ENCODE measurements at places on chromosomes 1 and 21.

DNA sequence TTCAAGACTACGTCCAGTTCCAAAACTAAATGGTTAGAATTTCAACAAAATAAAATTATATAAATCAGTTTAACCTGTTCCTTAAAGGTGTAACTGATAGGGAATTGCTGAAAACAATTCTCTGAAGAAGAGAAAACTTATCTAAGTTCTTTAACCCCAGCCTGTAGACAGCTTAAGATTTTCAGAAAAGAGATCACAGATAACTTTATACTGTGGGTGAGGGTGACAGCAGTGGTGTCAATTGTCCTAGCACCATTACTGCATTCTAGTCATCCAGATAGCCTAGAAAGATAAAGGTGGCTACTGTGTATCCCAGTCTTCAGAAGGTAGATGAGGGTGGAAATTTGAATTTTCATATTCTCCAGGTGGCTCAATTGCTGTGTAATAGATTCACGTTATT, 19.7 kb upstream of the DEGS1 start:
- no peak for DNase-seq

- no peak for DNase-seq
Measured at GRCh38 chr1:56363007-56363770, 216.2 kb downstream of the PLPP3 start.

DNA sequence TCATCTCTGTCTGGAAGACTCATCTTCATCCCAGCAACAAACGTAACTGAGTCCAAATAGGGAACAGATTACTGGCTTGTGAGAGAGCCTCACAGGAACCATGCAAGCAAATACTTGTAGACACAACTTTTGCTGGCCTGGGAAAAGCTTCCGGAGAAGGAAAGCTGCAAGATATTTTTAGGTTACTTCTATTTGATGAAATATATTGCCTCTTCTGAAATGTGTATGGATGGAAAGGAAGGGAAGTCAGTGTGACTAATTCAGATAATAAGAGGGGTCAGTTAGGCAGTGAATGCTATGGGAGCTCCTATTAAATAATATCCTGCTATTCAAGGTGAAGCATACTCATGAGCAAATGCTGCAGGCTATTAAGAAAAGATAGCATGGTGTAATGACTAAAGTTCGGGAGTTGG, 20.4 kb upstream of the FGGY start:
- DNase-seq: no peak

DNA sequence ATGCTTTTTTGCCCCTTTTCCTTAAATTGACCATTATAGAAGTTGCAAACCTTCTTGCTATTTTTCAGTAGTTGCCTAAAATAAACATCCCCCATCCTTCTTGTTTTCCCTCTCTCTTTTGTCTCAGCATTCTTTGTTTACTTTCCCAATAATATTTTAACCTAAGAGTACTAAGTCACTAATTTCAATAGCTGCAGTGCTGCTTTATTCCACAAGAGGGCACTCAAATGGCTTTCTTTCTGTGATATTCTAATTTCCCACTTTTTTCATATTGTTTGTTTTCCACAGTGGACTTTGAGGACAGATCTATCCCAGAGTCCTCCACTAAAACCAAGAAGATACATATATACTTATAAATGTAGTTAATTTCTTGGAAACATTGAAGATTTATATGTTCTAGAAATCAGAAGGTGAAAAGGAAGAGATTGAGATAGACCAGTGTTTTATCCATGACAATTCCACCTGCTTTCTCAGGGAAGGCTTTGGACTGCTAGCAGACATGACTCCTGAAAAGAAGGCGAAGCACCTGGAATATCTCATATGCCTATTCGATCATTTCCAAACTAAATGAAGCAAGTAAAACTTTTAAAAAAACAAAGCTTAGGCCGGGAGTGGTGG, 104.8 kb upstream of the GRIK1 start:
- DNase-seq: no peak

DNA sequence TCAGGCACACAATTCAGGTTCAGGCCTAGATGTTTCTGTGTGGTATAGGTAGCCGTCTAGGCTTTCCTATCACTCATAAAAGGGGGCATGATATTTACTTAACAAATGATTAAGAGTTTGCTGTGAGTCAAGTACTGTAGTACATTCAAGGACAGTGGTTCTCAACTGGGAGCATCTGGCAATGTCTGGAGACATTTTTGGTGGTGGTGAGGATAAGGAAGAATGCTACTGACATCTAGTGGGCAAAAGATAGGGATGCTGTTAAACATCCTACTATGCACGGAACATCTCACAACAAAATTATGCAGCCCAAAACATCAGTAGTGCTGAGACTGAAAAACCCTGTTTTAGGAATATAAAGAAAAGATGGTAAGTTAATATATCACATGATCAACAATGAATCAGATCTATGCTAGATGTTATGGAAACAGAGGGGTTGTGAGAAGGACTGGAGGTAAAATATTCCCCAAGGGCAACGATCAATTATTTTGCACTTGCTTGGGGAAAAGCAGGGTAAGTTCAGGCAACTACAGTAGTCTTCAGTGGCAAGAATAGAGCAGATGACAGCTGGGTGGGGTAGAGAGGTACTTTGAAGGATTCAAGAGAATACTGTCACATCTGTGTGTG, 4.9 kb downstream of the DNTTIP2 start:
- DNase-seq: no peak

- DNase-seq: no peak
Measured at GRCh38 chr1:75725861-75726361, 1.4 kb downstream of the ACADM start.

GRCh38 chr1:101235696-101236515, 913 bp upstream of the S1PR1 start:
- DNase-seq: no peak

DNA sequence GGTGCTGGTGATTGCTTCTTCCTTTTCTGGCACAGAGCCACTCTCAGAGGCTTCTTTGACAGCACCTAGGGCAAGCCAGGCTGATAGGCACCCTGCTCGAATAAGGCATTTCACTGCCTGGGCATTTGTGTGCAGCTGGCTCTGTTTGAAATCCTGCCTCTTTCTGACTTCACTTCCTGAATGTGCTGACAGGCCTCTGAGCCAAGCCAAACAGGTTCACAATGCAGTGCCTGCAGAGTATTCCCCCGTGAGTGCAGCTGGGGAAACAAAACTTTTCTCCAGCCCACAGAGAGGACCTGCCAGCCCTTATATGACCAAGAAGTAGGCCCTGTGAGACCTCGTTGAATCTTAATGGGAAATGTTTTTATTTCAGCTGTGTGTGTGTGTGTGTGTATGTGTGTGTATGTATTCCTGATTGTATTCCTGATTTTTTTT, 10.4 kb downstream of the JUN start:
- no peak for DNase-seq

DNA sequence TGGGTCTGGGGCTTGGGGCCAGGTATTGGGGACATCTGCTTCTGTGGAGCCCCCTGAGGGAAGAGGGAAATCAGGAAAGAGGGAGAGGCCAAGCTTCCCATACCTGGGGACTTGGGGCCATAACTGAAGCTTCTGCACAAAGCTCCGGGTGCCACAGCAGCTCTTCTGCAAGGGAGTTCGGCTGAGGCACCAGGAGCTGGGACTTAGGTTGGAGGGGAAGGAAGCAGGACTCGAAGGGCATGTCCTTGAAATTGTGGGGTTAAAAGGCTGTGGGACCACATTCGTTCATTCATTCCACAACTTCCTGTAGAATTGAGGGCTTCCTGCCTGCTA, 1.7 kb upstream of the EPS8L3 start:
- no peak for DNase-seq

- DNase-seq: no peak
Measured at GRCh38 chr1:172477741-172478140, 33.9 kb upstream of the PIGC start.

DNA sequence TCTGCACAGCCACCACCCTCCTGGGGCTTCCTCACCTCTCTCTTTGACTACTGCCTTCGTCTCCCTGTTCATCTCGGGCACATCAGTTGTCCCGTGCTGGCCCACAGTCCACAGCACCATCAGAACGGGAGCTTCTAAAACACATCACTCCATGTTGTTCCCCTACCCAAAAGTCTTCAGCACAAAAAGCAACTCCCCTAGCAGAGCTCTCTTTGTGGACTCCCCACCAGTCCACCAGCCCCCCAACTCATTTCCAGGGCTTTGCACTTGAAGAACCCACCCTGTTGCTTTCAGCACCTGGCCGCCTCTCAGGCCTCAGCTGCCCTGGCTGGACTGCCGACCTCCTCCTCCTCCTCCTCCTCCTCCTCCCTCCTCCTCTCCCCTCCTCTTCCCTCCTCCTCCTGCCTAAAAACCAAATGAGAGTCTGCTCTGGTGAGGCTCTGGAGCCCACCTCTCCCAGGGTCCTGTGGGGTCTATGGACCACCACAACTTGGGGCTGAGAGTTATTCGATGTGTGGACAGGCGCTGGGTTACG, 251.2 kb upstream of the VAMP3 start:
- DNase-seq: no peak

DNA sequence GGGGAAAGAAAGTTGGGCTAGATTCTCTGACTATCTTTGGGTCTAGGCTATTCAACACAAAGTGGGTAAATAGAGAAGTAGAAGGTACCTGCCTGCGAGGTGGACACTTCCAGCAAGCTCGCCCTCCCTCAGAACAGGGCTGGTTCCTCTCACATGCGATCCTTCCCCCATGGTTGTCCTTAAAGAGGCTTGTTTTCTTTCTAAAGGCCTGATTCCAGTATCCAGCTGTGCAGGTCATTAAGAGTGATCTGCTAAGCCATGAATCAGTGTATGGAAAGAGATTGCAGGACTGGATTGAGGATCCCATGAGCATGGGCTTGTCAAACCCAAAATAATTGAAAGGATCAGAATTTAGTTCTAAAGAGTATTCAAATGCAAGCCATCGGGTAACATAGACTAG, 189.0 kb downstream of the URB2 start:
- DNase-seq: no peak

- DNase-seq: no peak
Measured at GRCh38 chr1:189775343-189775742, 702.3 kb downstream of the BRINP3 start.

GRCh38 chr1:14598007-14598497, 433 bp upstream of the KAZN start:
- no peak for DNase-seq

DNA sequence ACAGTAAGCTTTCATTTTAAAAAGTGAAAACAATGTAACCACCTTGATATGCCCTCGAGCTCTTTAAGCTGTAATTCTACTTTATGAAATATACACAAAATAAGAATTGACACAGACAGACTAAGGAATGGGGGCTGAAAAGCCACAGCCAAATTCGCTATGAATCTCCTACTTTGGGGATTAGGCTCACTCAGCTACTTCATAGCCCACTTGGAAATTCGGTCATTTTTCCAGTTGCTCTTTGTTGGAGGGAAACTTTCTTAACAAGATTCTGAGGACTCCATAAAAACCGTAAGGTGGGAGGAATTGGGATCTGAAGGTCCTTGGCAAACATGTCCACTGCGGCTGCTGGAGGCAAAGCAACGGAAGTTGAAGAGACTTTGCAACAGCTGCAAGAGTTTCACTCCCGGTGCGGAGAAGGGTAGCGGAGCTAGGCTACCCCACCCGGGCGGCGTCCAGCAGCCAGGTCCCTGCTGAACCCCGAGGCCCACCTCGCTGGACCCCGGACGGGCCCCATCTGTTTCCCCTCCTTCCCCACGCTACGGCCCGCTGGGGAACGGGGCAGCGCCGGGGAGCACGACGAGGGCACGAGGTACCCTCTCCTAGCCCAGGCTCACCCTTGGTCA, 634 bp downstream of the MYCBP start:
- no peak for DNase-seq

GRCh38 chr1:49576327-49576901, 447.3 kb downstream of the AGBL4 start:
- no peak for DNase-seq

GRCh38 chr21:17931080-17931479, 111.9 kb upstream of the C21orf91 start:
- no peak for DNase-seq

- no peak for DNase-seq
Measured at GRCh38 chr1:2391931-2392509, 379 bp downstream of the RER1 start.

Data from vagina (tissue), 2 donors.